ENCODE measurements at places on chromosomes 2 and 18. TPM values are rescaled to one million over a fixed set of nuclear protein-coding genes. Genes with fewer than 3 reads are reported as not detected.

The CNDP1 gene
- 9.9 TPM for total RNA-seq

The ASTL gene
- total RNA-seq, result 0.49 TPM

The TCF23 gene
- 0.11 TPM for total RNA-seq

The CFAP221 gene
- 4.1 TPM for total RNA-seq

The SPATA3 gene
- total RNA-seq, result not detected

The ALPP gene
- not detected for total RNA-seq

The OTOF gene
- 0.66 TPM for total RNA-seq

The VAMP8 gene
- 8.5 TPM for total RNA-seq

The TUBA4B gene
- not detected for total RNA-seq

The FRZB gene
- total RNA-seq, result 66.1 TPM

The TRIM43 gene
- not detected for total RNA-seq

The TEX44 gene
- not detected for total RNA-seq

The ANKRD30B gene
- not detected for total RNA-seq

The BOLL gene
- total RNA-seq, result 0.27 TPM

The INSIG2 gene
- 31.0 TPM for total RNA-seq

The QPCT gene
- 12.0 TPM for total RNA-seq
